Activated T-cell treated with anti-CD3 and anti-CD28 coated beads, Interleukin-2, amount 50 U/mL, for 72 hours (primary cell): ENCODE measurements at places on chromosomes 2 and 18.
A peak's percentile ranks its signal among the peaks of the same experiment; 100 is the strongest.

DNA sequence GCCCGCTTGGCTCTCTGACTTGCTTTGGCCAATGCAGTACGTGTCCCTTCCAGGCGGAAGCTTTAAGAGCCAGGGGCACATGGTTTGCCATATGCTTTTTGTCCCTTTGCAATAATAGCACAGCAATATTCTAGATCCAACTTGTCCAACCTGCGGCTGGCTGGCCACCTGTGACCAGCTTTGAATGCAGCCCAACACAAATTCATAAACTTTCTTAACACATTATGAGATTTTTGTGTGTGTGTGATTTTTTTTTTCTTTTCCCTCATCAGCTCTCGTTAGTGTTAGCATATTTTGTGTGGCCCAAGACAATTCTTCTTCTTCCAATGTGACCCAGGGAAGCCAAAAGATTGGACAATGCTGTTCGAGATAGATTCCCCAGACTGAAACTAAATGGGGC is 119.3 kb upstream of the SIX3 start:
- no peak overlapping the region for H3K4me3 ChIP-seq
- peaks cover 20% of the 10 kb centered on the region for H3K27me3 ChIP-seq
- H3K27ac ChIP-seq: no peak overlapping the region
- no peaks in the 10 kb centered on the region for H3K36me3 ChIP-seq
- H3K4me1 ChIP-seq: no peaks in the 10 kb centered on the region
- no peak for DNase-seq

GRCh38 chr2:60570251-60570650 is 16.8 kb upstream of the BCL11A start:
- no peaks in the 10 kb centered on the region for H3K36me3 ChIP-seq
- H3K4me1 ChIP-seq: peaks cover 7% of the 10 kb centered on the region
- H3K27me3 ChIP-seq: peaks cover 21% of the 10 kb centered on the region
- peak overlapping the region; percentile 51 for H3K27ac ChIP-seq
- no peak overlapping the region for H3K4me3 ChIP-seq

GRCh38 chr2:28419443-28420270 is 27.0 kb downstream of the FOSL2 start:
- peaks cover 2% of the 10 kb centered on the region for H3K36me3 ChIP-seq
- no peaks in the 10 kb centered on the region for H3K27me3 ChIP-seq
- DNase-seq: no peak
- no peak overlapping the region for H3K4me3 ChIP-seq
- peak overlapping the region; percentile 77 for H3K27ac ChIP-seq
- peaks cover 63% of the 10 kb centered on the region for H3K4me1 ChIP-seq

DNA sequence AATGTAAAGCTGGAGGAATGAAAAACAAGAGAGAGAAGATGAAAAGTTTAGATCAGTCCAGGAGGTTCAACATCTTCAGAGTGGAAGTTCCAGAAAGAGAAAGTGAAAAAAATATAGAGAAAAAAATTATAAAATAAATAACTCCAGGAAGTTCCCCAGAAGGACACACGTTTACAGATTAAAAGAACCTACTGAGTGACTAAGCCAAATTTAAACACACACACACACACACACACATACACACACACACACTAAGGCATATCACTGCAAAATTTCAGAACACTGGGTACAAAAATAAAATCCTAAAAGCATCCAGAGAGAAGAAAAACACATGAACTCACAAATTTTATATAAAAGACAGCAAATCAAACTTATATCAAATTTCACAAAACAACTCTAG is 85.9 kb upstream of the PMAIP1 start:
- no peak overlapping the region for H3K4me3 ChIP-seq
- no peak for DNase-seq
- H3K4me1 ChIP-seq: no peaks in the 10 kb centered on the region
- H3K27ac ChIP-seq: no peak overlapping the region
- peaks cover 44% of the 10 kb centered on the region for H3K27me3 ChIP-seq

- H3K4me3 ChIP-seq: no peak overlapping the region
- H3K4me1 ChIP-seq: no peaks in the 10 kb centered on the region
- H3K27me3 ChIP-seq: no peaks in the 10 kb centered on the region
- no peak for DNase-seq
- no peak overlapping the region for H3K27ac ChIP-seq
Measured at GRCh38 chr2:191961556-191961955, 114.7 kb upstream of the CAVIN2 start.

DNA sequence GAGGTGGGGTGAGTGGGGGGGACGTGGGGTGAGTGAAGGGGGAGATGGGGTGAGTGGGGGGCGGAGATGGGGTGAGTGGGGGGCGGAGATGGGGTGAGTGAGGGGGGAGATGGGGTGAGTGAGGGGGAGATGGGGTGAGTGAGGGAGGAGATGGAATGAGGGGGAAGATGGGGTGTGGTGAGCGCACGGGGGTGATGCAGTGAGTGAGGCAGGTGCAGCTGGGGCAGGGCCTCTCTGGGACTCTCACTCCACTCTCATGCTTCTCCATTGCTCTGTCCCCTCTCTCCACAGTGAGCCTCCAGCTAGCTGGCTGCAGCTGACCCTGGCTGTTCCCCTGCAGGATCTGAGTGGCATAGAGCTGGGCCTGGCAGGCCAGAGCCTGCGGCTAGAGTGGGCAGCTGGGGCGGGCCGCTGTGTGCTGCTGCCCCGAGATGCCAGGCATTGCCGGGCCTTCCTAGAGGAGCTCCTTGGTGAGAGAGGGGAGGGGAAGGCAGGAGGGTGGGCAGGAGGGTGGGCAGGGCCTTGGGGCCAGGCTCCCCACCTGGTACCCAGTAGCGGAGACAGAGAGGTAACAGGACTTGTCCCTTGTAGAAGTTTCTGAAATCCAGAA is 13.9 kb upstream of the SLC4A3 start:
- no peak overlapping the region for H3K4me3 ChIP-seq
- peaks cover 14% of the 10 kb centered on the region for H3K4me1 ChIP-seq

- H3K36me3 ChIP-seq: no peaks in the 10 kb centered on the region
- H3K27ac ChIP-seq: no peak overlapping the region
- peaks cover 11% of the 10 kb centered on the region for H3K27me3 ChIP-seq
- no peak for DNase-seq
- no peak overlapping the region for H3K4me3 ChIP-seq
Measured at GRCh38 chr2:111684611-111685010, 199.4 kb downstream of the ANAPC1 start.

DNA sequence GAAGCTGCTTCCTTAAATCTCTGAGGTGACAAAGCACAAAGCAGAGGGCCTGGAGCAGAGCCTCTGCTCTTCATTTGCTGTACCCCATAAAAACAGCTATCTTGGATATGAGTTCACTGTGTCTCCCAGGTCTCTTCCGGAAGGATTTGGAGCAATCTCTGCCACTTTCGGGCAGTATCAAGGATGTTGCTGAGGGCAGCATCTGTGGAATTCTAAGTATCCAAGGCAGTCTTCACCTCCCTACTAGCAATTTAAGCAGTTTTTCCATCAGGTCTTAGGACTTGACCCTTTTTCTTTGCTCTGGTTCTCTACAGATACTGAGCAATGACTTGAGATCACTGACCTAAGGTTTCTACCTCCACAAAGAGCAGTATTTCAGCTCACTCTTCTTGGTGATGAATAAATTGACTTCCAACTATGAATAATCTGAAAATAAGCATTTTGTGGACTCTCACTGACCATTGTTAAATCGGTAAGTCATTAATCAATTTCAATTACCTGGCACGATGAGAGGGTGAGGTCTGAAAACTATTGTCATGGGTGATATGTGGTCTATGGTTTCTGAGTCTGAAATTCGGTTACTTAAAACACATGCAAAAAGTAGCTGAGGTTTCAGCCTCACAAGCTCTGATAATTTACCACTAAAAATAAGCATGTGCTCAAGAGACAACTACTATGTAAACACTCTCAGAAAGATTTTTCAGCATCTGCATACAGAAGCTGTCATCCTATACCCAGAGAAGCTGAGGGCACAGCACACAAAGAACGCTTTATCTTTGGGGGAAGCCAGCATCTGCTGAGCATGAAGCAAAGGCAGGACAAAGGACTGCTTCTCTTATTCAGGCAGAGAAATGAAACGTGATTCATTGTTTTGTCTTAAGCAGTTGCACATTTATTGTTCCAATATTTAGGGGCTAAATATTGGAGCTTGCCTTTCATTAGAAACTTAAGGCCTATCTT is 32.1 kb upstream of the SPATS2L start:
- no peaks in the 10 kb centered on the region for H3K36me3 ChIP-seq
- H3K27ac ChIP-seq: no peak overlapping the region
- H3K4me3 ChIP-seq: no peak overlapping the region
- DNase-seq: no peak

DNA sequence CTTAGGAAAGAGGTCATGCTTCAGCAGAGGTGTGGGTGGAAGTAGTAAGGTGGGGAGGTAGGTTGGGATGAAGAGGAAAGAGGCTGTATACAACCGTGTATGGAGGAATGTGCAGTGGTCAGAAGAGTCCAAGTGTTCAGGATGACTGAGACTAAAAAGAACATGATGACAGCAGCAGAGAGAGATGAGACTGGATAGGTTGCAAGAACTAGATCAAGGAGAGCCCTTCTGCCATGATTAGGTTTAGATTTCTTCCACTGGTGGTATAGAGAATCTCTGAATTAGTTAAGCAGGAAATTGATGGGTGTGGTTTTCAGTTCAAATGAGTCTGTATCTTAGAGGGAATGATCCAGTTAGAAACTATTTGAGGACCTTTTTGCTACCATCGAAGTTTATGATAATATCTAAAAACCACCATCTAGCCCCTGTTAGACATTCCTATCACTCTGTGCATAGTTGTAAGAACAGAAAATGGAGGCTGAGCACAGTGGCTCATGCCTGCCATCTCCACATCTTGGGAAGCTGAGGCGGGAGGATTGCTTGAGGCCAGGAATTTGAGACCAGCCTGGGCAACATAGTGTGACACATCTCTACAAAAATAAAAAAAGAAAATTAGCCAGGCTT is 221.0 kb downstream of the LTBP1 start:
- H3K27ac ChIP-seq: no peak overlapping the region
- DNase-seq: no peak
- H3K27me3 ChIP-seq: peaks cover 5% of the 10 kb centered on the region
- H3K4me1 ChIP-seq: no peaks in the 10 kb centered on the region

DNA sequence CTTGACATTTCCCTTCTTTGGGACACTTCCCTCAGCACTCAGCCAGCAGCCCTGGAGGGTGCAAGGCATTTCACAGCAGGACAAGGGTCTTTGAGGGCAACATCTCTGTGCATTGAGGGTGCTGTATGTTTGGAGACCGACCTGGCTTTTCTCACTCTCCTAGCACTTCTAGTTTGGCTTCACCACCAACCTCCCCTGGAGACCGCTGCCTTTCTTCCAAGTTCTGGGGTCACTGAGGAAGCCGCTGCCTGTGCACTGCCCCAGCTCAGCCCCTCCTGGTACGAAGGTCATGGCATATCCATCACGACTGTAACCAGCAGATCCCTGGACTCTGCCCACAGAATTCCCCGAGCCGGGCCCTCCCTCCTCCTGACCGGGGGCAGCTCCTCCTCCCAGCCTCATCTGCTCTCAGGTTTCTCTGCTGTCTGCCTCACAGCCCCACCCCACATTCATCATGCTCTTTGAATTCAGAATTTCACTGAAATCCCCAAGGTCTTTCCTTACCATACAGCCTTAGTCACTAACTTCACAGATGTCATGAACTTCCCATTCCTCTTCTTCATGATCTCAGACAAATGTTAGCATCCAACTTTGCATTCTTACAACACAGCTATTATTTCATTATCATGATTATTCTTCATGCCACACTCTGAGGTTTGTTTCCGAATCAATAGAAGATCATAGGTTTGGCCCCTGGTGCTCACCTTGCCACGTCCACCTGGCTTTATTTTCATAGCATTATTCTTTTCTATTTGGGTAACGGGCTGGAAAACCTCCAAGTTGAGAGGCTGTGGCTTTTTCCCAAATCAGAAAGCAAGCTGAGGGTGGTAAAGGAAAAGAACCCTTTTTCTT is 113.0 kb upstream of the COPS8 start:
- H3K4me1 ChIP-seq: peaks cover 24% of the 10 kb centered on the region
- H3K27me3 ChIP-seq: no peaks in the 10 kb centered on the region
- no peak for DNase-seq
- H3K4me3 ChIP-seq: no peak overlapping the region
- H3K27ac ChIP-seq: no peak overlapping the region

- no peaks in the 10 kb centered on the region for H3K36me3 ChIP-seq
- DNase-seq: no peak
- H3K4me3 ChIP-seq: no peak overlapping the region
- H3K4me1 ChIP-seq: no peaks in the 10 kb centered on the region
- H3K27ac ChIP-seq: no peak overlapping the region
Measured at GRCh38 chr2:199778655-199779054, 72.3 kb downstream of the FTCDNL1 start.
